Adrenal gland (tissue), 19 donors: ENCODE measurements at places on chromosomes 1 and 21. TPM values are rescaled to one million over a fixed set of nuclear protein-coding genes. Genes with fewer than 3 reads are reported as not detected.

- H3K4me1 ChIP-seq = no peaks in the 10 kb centered on the region
- DNase-seq = peak; percentile 65
- no peaks in the 10 kb centered on the region for H3K27me3 ChIP-seq
Observed at GRCh38 chr1:19163261-19163660, 46.8 kb downstream of the UBR4 start.

DNA sequence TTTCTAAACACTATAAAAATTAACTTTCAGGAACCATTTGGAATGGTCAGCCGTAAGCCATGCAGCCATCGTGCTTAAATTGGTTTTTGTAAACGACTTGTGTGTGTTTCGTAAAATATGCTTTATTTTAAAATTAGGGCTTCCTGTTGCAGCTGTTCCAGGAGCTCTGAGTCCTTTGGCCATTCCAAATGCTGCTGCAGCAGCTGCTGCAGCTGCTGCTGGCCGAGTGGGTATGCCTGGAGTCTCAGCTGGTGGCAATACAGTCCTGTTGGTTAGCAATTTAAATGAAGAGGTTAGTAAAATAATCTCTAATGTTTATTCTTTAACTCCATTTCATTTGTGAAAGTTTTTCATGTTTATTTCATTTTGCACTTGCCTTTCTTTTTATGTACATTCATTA lies 83.1 kb downstream of the PTBP2 start:
- H3K36me3 ChIP-seq = no peaks in the 10 kb centered on the region
- no peaks in the 10 kb centered on the region for H3K4me1 ChIP-seq
- H3K27me3 ChIP-seq = no peaks in the 10 kb centered on the region
- H3K4me3 ChIP-seq = no peak overlapping the region
- no peak overlapping the region for H3K27ac ChIP-seq
- DNase-seq = no peak

GRCh38 chr1:39955547-39956539 lies 898 bp downstream of the MFSD2A start:
- no peak overlapping the region for H3K27ac ChIP-seq
- peak overlapping the region; percentile 31 for H3K4me3 ChIP-seq
- peaks cover 12% of the 10 kb centered on the region for H3K4me1 ChIP-seq
- DNase-seq = no peak
- no peaks in the 10 kb centered on the region for H3K27me3 ChIP-seq

DNA sequence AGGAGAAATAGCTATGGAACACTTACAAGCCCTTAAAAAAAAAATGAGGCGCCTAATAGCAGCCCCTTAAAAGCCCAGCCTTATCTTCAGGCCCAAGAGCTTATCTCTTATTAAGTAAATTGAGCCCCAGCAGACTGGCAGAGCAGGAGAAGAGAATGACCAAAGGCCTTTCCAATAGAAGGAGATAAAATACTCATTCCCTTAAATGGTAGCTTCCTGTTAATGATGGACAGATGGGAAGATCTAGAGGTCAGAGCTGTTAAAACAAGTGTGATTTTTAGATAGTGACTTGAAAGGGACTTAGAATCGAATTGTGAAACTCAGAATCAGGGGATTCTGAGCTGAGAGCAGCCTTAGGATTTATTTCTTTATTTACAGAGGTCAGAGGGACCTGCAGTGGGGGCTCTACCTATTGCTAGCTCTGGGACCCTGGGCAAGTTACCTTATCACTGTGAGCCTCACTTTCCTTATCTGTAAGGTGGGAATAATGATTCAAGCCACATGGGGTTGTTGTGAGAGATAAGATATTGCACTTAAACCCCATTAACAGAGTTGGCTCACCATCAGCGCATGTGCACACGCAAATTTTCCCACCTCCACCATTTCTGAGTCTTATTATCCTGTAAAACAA lies 101.3 kb upstream of the C8B start:
- no peak overlapping the region for H3K27ac ChIP-seq
- H3K4me3 ChIP-seq = no peak overlapping the region
- no peaks in the 10 kb centered on the region for H3K4me1 ChIP-seq
- H3K27me3 ChIP-seq = no peaks in the 10 kb centered on the region

DNA sequence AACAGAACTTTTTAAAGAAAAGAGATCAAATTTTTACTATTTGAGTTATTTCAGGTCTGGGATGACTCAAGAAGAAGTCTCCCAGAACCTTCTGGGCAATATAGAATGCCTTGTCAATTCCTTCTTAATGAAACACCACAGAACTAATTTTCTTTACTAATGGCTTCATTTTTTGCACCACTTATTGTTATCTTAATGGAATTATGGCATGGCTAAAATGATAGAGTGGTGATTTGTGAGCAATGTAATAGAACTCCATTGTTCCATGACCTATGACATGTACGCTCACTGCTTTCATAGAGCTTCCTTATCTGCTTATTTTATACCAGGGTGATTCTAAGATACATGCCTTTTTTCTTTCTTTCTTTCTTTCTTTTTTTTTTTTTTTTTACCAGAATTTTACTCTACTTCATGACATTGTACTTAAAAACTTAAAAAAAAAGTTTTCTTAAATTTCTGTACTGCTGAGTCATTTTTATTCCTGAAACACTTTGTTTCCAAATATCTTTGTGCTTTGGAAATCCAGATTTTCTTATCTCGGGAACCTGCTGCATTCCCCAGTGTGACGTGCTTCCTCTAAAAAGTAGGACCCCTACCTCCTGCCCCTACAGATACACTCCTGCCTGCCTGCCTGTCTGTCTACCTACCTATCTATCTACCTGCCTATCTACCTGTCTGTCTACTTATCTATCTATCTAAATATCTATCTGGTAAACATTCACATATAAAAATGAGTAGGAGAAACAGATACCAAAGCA lies 284.9 kb downstream of the PBX1 start:
- H3K36me3 ChIP-seq = peaks cover 13% of the 10 kb centered on the region
- DNase-seq = no peak
- H3K27me3 ChIP-seq = no peaks in the 10 kb centered on the region
- no peaks in the 10 kb centered on the region for H3K4me1 ChIP-seq
- no peak overlapping the region for H3K27ac ChIP-seq

Gene GRIK1
- 7.9 TPM for total RNA-seq

Gene KIF1B
- total RNA-seq = 66.3 TPM

Gene PRAMEF18
- not detected for total RNA-seq

Gene TCP10L
- 0.70 TPM for total RNA-seq

Gene CFAP107
- total RNA-seq = not detected
